Stimulated activated CD4-positive, alpha-beta T cell treated with anti-CD3 and anti-CD28 coated beads, Interleukin-15, amount 100 ng/mL, for 1 hour (primary cell): ENCODE measurements at places on chromosomes 1 and 21.

DNA sequence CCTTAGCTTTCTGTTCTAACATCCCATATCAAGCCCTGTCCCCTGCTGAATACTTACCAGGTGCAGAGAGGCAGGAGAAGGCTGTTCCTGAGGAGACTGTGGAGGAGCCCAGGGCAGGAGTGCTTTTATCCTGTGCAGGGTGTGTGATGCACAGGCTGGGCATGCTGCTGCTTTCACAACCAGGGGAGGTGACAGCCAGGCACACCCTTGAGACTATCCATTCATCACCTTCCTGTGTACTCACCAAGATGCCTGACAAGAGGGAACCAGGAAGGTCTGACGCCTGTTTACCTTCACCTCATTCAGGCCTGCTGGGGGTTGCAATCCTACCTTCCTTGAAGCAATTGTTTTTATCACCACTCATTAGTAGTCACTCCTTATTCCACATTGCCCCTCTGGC lies at the start of gene LCE3E:
Gene LCE3E (minus strand): TSS at position 100 of the 400 bp plus-strand sequence. CDS start 572 bp downstream, outside the sequence.
- DNase-seq = no peak

DNA sequence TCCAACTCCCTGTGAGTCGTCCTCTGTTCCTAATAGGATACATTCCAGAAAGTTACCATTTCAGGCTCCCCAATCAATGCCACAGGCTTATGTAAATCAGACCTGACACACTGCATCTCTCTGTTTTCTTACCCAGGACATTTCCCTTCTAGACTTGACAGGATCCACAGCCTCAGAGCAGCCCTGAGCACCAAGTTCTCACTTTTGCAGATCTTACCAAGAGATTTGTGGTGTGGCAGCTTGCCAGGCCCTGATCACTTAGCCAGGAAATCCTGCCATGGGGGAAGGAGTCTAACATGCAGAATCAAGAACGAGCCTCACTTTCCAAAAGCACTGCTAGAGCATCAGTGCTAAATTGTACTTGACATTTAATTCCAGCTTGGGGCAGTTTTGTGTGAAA lies 202.9 kb downstream of the TBX15 start:
- no peak for DNase-seq

DNA sequence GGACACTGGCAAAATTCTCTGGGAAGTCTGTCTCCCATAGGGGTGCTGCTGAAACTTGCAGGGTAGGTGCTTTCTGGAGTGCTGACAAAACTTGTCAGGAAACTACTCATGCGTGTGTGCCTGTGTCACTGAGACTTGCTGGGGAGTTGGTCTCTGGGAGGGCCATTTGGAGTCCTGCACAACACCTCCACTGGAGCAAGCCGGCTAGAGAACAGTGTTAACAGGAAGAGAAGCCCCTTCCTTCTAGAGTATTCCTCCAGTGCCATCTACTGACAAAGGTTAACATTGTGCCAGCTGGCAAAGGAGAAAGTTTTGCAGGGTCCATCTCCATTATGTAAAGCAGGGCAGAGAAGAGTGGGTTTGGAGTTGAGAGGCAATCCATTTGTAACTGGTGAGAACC lies 30.0 kb downstream of the ZMYM4 start:
- DNase-seq = no peak

DNA sequence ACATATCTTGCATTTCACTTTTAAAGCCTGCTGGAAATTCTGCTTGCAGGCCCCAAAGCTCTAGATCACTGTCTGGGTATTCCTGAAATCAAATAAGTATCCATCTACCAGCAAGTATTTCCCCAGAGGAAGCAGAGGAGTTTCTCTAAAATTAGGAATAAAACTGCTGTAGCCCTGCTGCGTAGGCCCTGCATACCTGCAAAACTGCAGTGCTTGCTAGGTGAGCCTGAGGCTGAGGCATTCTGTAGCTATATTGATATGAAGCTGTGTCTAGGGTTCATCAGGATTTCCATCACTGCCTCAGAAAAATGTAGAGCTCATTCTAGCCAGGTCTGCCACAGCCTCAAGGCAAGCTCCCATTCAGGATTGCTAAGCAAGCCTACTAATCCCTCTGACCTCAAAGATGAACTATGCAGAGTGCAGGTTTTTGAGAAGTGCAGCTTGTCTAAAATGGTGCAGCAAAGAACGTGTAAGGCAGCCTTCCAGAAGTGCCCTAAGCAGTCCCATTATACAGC lies 28.7 kb downstream of the NPHS2 start:
- DNase-seq = no peak

- DNase-seq = no peak
Observed at GRCh38 chr21:44344541-44345183, 5.5 kb upstream of the CFAP410 start.

GRCh38 chr1:179105393-179105792 lies 23.5 kb downstream of the TOR3A start:
- no peak for DNase-seq

DNA sequence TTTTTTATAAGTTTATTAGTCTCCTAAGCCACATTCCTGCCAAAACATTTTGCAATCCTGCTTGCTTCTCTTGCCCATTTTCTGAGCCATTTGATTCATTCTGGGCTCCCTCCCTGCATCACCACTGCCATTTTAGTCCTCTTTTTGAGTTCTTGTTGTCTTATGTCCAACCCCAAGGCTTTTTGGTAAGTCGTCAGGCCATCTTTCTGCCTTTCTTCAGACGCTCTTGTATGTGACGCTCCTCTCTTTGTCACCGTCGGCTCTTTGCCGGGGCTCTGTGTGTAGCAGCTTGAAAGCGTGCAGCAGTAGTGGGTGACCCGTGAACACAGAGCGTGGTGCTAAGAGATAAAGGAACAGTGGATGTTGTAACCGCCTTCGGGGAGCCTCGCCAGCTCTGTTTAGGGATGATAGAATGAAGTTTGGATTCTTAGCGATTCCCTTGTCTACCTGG lies 14.6 kb downstream of the HUNK start:
- DNase-seq = no peak

DNA sequence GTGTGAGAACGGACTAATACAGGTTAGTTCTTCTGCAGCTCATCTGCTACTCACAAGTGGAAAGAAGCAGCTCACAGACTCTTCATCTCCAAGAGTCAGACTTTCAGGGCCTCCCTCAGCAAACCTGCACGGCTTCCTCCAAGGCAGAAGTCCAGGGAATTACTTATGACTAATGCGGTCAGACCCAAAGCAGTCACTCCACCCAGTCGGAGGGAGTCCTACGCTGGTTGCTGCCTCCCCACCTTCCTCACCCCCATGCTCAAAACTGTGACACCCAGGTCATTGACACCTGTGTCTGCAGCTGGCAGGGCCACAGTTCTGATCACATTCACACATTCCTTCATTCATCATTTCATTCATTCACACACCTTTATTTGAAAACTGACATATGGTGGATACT lies 38.4 kb upstream of the PRDM2 start:
- no peak for DNase-seq

- peak; percentile 40 for DNase-seq
Observed at GRCh38 chr1:52632732-52633290, at the start of gene SHISAL2A. TSS of gene SHISAL2A (plus strand) at chr1:52633168. CDS start at chr1:52633494, 326 bp downstream.

GRCh38 chr1:10986525-10986890 lies 25.9 kb upstream of the TARDBP start:
- no peak for DNase-seq

DNA sequence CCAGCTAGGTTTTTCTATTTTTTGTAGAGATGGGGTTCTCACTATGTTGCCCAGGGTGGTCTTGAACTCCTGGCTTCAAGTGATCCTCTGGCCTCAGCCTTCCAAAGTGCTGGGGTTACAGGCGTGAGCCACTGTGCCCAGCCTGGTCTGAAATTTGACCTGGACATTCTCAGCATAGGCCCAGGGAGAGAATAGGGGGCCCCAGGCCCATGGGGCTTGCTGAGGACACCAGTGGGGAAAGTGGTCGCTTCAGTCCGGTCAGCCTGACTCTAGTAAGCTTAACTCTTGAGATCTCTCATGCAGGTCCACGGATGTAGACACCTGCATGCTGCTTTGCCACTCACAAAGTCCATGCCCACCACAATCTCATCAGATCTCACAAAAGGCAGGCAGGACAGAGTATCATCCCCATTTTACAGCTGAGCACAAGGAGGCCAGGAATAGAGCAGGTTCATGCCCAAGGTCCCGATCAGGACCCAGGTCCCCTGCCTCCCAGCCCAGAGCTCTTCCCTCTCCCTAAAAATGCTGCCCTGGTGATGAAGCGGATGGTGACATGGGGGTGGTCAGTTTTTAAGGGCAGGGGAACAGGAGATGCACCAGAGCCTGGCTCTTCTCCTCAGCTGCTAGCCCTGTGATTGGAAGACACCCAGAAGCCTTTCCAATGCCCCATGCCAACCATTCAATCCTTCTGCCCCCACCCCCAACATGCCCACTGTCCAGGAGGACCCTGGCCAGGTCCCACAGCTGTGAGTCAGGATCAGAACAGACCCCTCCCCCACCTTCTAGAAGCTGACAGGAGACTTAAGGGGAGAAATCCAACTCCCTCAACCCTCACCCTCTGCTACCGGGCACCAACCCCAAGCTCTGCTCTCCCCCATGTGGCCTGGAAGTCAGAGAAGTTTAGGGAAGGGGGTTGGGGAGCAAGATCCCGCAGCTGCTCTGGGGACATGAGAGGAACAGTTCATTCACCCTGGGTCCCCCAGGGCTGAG lies 1.8 kb downstream of the FHL3 start:
- DNase-seq = no peak

DNA sequence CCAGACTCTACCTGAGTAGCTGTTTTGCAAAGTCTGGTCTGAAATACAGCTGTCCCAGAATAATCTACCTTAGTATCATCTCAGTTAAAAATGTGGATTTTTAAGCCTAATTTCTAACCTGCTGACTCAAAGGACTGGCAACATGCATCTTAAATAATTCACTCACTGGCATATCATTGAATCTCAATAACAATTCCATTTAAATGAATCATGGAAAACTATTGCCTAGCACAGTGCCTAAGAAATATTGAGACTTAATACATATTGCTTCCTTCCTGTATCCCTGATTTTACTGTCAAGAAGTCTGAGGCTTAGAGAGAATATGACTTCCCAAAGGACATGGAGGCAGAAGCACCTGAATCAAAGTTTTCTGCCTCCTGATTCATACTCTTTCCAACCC lies 3.1 kb downstream of the CCDC190 start:
- no peak for DNase-seq

- DNase-seq = no peak
Observed at GRCh38 chr21:28602546-28602945, 390.1 kb downstream of the LTN1 start.

DNA sequence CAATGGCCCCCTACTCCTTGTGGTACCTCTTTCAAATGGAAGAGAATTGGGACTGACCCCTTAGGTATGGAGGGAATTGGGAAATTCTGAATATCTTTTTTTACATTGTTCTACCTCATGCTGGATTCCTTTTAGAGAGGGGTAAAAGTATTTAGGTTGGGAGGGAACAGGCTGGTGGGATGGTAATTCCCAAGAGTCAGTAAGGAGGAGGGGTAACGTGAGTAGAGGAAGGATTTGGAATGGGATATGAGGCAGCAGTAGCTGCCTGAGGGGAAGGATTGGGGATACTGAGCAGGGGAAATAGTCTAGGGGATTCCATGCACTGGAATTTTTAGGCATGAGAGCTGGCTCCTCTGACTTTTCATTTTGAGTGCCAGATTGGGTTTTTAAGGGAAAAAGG lies 3.8 kb upstream of the AADACL3 start:
- no peak for DNase-seq

DNA sequence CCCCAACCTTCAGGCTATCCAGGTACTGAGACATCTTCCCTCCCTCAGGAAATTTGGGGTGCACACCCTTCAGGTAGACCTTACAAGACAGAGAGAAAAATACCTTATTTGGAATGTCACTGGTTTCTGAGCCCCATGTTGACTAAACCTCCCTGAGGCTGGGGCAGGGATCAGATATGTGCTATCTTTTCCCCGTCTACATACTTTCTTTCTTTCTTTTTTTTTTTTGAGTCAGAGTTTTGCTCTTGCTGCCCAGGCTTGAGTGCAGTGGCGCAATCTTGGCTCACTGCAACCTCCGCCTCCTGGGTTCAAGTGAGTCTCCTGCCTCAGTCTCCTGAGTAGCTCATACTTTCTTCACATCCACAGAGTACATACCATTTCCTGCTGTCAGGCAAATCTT lies 1.6 kb downstream of the CYB5R1 start:
- no peak for DNase-seq

GRCh38 chr1:88311907-88312306 lies 372.2 kb upstream of the PKN2 start:
- no peak for DNase-seq

DNA sequence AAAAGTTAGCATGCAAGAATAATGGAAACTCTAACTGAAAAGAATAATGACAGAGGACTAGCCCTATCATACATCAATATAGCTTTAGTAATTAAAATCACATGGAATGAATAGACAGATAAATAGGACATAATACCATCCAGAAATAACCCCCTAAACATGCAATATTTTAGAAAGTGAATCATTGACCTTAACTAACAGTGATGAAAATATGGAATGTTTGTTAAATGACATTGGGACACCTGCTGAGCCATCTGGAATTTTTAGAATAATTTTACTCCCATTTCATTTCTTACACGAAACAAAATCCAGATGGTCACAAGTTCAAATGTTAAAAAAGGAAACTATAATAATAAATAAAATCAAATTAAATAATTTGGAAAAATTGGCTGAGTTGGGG lies 53.1 kb upstream of the FMO3 start:
- no peak for DNase-seq

DNA sequence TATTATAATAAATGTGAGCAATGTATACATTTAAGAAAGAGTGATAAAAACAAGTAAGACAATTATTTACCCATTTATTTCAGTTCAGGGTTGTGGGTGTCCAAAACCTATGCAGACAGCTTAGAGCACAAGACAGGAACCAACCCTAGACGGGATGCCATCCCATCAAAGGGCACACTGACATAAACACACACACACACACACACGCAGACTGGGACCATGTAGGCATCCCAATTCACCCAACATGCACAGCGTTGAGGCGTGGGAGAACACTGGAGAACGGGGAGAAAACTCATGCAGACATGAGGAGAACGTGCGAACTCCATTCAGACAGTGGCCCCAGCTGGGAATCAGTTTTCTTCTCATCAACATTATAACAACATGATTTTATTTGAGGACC lies 274.7 kb downstream of the USP25 start:
- no peak for DNase-seq

DNA sequence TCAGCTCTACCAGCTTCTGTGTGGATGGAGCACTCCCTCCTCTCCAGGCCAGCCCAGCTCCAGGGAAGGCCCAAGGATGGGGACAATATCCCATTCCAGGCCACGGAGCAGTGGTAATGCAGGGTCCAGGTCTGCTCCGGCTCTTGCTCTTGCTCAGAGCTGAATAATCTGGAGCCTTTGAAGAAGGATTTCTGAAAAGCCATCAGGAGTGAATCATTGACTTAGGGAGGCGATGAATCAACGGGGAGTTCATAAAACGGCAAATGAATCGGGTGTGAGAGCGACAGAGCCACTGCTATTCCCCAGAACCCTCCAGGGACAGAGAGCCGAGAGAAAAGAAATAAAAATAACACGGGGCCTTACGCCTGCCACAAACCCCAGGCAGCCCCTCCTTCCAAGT lies 7.7 kb downstream of the POU3F1 start:
- no peak for DNase-seq
